ENCODE measurements at places on chromosomes 12 and 14.

DNA sequence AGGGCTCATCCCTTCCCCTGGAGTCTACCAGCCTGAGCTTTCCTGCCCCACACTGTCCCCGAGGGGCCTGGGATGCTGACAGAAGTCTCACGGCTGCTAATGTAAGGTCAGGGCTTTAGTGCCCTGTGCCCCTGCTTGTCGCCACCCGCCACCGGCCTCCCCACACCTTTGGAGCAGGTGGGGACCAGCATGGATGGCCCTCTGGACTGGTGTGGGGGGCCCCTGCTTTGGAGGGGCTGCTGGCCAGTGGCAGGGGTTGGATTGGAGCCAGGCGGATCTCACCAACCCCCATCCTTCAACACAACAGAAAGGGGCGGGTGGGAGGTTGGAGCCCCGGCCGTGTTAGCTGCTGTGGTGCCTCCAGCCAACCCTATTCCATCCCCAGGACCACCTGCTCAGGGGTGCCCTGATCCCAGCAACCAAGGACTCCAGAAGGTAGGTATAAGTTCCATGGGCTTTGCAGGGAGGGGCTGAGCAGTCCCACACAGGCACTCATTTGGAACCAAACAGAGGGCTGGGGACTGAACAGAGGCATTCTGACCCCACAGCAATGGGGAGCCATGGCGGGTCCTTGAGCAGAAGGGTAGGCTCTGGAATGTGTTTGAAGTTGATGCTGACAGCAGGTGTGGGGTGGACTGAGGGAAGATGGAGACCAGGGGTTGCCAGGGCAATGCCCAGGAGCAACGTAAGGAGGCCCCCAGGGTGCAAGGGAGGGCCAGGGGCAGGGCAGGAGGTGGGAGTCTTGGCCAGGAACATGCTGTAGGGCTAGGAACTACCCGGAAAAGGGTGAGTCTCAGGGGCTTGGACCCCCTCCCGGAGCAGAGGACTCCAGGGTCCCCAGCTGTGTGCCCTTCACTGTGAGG is 145.1 kb upstream of the C14orf180 start:
- no peak for DNase-seq

- DNase-seq = peak; percentile 57
Measured at GRCh38 chr14:85579942-85580341, 50.0 kb downstream of the FLRT2 start.

GRCh38 chr12:5138845-5139244 is 95.2 kb downstream of the KCNA5 start:
- no peak for DNase-seq

DNA sequence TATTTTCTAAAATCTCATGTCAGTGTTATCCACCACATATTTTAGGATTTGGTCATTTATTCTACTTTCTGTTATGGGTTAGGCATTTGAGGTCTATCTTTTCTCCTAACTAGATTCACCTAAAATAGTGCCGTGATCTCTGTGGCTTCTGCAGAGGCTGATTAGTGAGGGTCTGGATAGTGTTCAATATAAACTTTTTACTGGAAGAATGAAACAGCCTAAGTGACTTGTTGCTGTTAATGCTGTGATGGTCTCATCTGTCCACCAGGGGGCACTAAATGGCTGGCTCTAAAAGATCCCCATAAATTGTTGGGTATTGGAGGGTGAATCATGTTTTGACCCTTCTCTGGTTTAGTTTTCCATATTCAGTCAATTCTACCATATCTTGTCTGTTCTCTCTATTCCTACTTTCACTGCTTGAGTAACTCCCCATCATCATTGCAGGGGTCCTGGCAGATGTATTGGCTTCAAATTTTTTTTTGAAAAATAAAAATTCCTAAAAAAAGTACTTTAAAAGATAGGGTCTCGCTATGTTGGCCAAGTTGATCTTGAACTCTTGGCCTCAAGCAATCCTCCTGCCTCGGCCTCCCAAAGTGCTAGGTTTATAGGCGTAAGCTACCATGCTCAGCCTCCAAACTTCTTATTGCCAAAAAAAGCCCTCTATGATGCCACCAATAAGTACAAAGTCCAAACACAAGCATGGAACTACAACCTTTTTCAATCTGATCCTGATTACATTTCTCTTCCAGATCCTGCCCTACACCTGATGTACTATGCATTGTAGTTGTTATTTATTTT is 6.9 kb downstream of the PABPN1 start:
- DNase-seq = peak; percentile 82

GRCh38 chr14:101019990-101020710 is 116.6 kb upstream of the RTL1 start:
- no peak for DNase-seq

DNA sequence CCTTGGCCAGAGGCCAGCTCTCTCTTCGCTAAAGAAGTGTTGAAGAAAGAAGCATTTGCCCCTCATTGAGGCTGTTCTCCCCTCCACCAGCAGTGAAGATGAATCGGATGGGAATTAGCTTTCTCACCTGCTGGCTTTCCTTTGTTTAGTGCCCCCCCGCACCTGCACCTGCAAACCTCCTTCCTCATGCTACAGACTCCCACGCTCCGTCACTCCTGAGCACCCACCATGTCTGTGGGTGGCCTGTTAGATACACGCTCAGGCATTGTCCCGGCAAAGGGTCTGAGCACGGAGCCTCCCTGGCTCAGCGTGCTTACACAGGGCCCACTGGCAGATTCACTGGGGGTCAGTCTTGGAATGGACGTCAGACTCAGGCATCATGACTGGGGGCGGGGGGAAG is 121.6 kb downstream of the GLT1D1 start:
- no peak for DNase-seq

DNA sequence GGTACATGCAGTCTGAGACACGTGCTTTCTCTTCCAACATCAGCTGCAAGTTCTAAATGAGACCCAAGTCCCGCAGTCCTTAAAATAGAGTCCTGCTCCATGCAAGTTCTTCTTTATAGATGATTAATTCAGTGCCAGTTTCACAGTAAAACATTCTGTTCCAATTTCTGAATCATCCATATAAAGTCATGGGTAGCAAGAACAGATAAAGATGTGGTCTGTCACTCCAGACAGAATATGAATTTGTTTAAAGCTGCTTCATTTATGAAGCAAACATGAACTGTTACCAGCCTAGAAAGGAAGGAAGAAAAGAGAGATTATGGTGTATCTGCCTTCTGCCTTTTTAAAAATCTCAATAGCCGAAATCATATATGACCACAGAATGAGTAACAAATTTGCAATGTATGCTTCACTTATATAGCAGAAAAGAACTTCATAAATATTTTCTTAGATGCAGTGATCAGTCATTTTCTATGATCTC is 83.3 kb downstream of the KITLG start:
- DNase-seq = no peak

DNA sequence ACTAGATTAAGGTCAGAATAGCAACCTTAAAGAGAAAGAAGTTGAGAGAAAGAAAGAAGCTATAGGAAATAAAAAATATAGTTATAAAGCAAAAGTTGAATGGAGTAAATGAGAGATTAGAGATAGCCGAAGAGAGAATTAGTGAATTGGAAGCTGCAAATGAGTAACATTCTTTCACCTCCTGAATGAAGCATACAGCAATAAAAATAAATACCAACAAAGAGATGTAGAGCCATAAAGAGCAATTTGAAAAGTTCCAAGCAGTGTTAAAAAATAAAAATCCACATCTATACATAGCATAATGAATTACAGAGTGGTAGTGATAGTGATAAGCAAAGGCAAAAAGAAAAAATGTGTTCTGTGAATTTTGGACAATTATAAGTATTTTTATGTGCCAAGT is 177.9 kb downstream of the VRK1 start:
- no peak for DNase-seq

- no peak for DNase-seq
Measured at GRCh38 chr12:106427917-106428316, 70.4 kb downstream of the POLR3B start.

- peak; percentile 86 for DNase-seq
Measured at GRCh38 chr12:104938371-104938770, 19.7 kb downstream of the SLC41A2 start.

GRCh38 chr12:76558684-76559399 is 729 bp downstream of the OSBPL8 start:
- DNase-seq = peak; percentile 84

DNA sequence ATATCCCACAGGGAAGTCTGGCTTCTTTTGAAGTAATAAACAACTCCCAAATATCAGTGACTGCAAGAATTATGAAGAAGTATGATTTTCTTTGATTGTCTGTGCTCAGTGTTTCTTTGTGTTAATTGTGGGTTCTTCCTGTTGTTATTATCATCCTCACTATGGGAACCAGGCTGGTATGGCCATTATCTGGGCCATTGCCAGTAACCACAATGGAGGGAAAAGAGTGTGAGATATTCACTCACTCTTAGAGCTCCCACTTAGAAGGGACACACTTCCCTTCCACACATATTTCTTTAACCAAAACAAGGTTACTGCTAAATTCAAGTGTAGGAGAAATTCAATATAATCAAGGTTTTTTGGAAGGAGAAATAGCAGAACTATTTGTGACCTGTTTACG is 503.7 kb downstream of the SLC6A15 start:
- DNase-seq = no peak

DNA sequence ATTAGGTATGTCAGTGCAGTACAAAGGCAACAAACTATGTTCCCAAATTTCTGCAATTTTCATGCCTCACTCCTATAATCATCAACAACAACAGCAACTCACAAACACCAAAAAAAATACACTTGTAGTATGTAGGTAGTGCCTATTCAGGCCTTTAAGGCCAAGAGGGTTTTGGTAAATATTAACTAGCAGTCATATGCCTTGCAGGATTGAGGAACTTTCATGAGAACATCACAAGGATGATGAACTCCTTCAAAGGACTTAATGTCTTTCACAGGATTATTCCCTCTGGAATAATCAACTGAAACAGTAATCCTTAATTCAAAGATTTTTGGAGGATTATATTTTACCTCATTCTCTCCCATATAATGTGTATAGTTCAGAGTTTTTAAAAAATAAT is 293.8 kb downstream of the NOVA1 start:
- DNase-seq = no peak

DNA sequence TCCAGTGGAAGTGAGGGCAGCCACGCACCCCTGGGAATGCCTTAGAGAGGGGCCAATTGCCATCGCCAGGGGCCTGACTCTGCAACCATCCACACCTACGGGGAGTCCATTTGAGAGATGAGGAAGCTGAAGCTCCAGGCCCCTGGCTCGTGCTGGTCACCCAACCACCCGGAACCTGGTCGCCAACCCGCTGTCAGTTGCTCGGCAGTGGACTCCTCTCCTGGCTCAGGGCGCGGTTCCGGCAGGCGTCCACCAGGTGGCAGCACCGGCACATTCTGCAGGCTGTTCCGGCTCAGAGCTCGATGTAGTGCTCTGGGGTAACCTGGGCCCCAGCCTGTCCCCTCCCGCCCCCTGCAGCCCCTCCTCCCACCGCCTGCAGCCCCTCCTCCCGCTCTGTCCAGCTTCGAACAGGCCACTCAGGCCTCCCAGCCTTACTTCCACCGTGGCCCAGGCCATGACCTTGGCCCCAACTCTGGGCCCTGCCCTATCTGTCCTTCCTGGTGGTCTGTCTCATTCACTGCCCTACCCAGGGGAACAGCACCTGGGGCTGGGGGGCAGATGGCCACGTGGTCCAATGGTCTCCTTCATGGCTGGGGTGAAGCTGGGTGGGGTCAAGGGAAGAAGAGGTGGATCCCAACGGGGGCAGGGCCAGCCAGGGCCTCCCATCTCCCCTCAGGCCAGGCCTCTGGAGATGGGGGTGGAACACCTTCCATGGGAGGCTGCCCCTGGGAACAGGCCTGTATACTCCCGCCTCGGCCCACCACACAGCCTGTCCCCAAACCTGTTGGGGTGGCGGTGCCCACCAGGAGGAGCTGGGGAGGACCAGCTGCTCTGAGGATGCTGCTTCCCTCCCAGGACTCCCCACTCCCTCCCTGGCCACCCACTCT is 15.7 kb downstream of the SIVA1 start:
- peak; percentile 82 for DNase-seq

GRCh38 chr12:105189293-105189692 is 46.7 kb downstream of the APPL2 start:
- DNase-seq = no peak

DNA sequence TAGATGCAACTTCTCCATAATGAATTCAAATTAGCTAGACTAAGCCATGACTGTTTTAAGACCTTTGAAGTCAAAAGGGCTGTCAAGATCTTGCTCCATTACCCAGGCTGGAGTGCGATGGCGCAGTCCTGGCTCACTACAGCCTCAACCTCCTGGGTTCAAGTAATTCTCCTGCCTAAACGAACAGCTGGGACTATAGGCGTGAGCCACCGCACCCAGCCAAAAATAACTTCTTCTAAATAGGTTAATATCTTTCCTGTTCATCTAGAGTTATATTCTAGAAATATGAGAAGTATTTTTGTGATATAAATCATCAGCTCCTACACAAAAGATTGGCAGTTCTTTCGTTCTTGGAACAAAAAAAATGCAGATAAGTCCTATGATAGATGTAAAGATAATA is 39.6 kb upstream of the SOS2 start:
- no peak for DNase-seq

DNA sequence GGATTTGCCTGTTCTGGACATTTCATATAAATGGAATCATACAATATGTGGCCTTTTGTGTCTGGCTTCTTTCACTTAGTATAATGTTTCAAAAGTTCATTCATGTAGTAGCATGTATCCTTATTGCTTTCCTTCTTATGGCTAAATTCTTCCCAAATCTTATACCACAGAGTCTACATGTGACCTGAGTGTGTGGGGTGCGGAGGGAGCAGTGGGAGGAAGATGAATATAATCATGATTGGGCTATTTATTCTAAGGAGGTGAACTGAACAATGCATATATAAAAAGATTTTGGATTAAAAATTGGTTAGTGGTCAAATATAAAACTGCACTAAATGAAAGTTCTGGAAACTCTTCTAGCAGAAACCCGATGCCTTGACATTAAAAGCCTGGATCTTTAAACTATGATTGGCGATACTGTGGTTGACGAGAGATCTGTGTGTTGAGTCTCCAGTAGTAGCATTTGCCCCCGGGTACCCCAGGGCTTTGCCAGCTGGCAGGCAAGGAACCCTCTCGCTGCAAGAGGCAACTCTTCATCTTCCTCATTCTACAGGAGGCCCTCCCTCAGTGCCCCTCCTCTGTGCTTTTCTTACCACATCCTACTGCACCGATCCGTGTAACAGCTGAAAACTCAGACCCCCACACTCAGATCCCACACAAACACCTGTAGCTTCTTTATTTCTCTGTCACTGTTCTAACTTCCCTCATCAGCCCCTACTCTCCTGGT is 2.6 kb downstream of the CYP46A1 start:
- no peak for DNase-seq

- DNase-seq = peak; percentile 64
Measured at GRCh38 chr14:71103662-71104484, 196.6 kb downstream of the PCNX1 start.

DNA sequence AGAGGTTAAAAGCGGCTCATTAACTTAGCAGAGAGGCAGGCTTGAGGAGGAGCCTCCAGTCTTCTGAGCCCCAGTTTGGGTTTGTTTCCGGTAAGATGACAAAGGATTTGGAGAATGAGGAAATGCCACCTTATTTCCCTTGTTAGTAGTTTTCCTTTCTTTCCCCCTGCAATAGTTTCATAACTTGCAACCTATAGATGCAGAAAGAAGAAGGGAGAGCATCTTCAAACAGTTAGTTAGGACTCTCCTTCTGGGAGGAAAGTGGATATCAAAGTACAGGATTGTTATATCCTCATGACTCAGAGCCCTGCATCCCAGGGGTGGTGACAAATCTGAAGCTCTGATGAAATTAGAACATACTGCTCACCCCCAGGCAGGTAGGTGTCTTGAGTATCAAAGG is 180.7 kb upstream of the SLC38A2 start:
- peak; percentile 60 for DNase-seq

All from myocyte (in vitro differentiated cells).